ENCODE measurements at places on chromosomes 12 and 14. TPM values are rescaled to one million over a fixed set of nuclear protein-coding genes. Genes with fewer than 3 reads are reported as not detected.
A peak's percentile ranks its signal among the peaks of the same experiment; 100 is the strongest.

The ACOT4 gene
- total RNA-seq: 4.5 TPM

DNA sequence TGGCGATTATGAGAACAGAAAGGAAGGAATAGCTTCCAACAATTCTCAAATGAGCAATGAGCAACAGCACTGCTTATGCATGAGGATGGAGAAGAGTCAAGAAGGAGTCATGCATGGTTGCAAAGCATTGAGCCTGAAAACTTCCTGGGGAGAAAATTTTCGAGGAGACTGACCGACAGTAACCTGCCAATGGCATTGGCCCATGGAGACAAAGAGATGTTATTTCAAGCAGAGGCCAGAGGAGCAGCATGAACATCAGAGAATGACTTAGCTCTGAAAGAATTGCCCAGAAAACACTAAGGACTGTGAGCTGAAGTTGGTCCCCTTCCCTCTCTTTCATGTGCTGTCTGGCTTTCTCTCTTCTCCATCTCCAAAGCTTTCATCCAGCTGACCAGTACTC is 343.4 kb downstream of the ADAMTS20 start:
- DNase-seq: no peak

DNA sequence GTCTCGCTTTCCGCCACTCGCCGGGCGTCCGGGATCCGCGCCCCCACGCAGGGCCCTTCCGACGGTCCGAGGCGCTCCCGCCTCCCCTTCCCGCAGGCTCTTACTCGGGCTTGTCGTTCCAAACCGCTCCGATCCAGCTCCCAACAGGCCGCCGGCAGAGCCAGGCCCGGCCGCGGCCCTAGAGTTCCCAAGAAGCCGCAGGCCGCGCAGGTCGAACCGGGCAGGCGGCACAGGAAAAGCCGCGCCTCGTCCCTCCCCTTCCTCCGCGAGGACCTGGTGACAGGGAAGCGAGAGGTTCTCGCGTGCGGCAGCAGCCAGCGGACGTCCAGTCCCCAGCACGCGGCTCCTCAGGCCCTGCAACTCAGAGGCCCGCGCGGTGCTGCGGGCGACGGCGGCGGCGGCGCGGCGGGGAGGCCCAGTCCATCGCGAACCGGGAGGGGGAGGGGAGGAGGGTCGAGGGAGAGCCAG is 272 bp downstream of the HECTD1 start:
- no peak for DNase-seq

The CDH24 gene
- total RNA-seq: 7.8 TPM

The AQP6 gene
- 0.35 TPM for total RNA-seq

- DNase-seq: no peak
These were observed 155.0 kb upstream of the RTL1 start for GRCh38 chr14:101058571-101058970.

DNA sequence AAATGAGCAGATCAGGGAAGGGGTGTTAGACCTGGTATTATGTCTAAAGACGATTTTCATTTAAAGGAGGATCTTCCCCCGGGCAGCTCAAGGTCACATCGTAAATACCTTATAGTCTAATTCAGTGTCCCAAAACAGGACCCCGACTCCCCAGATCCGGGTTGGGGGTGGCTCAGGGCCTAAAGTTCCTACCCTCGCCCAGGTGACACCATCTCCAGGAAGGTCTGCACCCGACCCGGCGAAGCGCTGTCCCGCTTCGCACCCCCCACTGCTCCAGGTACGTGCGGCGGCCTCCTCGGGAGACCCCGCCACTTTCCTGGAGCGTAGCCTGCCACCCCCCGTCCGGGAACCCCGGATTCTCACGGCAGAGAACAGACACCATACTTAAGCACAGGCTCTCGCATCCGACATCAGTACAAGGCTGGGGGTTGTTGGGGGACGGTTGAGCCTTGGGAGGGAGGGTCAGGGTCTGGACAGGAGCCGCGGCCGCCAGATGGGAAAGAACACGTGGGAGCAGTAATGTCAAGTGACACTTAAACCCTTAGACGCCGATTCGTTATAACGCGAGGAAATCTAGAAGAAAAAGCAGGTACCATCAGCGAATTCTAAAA is 556 bp downstream of the TIMM9 start:
- peak; percentile 81 for DNase-seq

DNA sequence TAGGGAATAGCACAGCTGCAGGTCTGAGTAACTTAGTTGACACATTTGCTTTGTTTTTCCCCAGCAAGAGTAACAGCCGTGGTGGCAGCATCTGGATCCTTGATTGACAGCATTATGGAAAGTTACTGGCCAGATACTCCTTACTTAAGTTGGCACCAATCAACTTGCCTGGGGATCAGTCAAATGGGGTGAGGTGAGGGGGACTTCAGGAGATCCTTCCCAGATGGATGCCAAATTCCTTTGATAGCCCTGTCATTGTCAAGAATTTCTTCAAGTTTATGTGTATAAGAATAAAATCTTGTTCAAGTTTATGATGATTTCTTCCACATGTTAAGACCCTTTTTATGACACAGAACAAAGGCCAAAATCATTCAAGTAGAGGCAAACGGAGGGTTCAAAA is 618.4 kb downstream of the SLC6A15 start:
- DNase-seq: no peak

DNA sequence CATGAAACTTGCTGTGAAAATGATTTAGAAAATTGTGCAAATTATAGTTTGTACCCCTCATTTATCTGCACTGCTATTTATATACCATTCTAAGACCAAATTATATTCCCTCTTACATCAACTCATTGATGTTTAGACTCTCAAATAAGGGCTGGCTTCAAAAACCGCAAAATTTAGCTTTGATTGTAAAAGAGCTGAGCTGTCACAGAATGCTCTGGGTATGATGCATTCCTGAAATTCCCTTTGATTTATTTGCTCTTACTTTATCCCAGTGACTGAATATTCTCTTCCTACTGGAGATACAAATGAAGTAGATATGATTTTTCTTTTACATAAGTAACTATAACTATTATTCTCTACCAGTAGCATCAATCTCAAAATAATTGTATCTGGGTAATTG is 78.0 kb upstream of the TMTC2 start:
- DNase-seq: no peak

DNA sequence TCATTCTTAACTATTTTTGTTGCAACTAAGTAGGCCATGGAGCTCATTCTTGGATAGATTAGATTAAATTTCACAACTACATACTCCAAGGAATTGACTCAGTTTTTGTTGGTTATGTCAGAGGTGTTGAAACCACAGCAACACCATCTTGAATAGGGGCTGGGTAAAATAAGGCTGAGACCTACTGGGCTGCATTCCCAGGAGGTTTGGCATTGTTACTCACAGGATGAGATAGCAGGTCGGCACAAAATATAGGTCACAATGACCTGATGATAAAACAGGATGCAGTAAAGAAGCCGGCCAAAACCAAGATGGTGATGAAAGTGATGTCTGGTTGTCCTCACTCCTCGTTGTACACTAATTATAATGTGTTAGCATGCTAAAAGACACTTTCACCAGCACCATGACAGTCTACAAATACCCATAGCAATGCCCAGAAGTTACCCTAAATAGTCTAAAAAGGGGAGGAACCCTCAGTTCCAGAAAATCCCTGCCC is 20.9 kb downstream of the DMAC2L start:
- DNase-seq: no peak

The HOXC11 gene
- total RNA-seq: not detected

- DNase-seq: no peak
These were observed 11.2 kb upstream of the MRPL42 start for GRCh38 chr12:93456077-93456476.

The POTEM gene
- not detected for total RNA-seq

DNA sequence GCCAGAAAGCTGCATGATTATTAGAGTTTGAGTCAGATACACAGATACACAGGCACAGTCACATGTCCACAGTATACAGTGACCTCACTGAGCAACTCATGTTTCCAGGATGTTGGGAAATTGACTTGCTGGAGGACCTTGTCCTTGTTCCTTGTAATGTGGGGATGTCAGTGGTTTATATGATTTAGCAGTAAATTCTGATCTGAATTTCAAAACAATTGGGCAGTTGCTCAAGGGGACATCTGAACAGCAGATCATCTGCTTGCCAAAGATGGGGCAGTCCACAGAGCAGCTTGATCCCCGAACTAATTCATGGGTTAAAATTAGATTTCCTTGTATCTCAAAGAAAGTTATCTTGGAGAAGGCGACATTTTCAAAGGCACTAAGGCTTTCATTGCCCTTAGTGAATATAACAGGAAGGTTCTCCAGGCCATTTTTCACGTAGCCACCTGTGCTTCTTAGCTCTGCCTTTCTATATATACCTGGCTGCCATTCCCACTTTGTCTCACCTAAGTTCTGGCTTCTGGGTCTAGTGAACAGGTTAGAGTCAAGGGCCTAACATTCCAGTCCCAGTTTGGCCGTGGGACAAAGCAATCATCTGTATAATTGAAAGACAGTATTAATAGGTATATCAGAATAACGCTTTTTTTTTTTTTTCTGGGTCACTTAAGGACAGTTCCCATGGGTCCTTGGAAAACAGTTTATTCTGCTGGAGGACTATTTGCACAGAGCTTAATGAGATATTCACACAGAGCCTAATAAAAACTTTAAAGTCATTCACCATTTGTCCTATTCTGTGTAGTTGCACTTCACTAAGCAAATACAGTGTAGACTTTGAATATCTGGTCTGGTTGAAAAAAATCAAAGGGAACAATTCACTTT is 64.9 kb upstream of the STRN3 start:
- DNase-seq: no peak

The VRTN gene
- not detected for total RNA-seq

DNA sequence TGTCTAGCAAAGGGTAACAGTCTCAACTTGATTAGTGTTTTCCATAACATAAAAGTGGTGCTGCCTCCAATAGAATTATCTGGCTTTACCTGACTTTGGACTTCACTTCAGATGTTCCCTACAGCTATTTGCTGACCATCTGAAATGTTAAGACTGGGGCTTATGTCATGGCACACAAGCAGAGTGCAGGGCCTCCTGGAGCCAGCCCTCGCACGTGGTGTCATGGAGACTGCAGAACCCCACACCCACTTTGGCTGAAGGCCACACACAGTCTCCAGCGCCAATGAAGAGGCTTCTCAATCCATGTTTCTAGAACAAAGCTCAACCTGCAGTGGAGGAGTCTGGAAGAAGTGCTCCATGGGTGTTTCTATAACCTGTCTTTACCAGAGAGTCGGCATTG is 169.6 kb upstream of the FRMD6 start:
- DNase-seq: no peak

DNA sequence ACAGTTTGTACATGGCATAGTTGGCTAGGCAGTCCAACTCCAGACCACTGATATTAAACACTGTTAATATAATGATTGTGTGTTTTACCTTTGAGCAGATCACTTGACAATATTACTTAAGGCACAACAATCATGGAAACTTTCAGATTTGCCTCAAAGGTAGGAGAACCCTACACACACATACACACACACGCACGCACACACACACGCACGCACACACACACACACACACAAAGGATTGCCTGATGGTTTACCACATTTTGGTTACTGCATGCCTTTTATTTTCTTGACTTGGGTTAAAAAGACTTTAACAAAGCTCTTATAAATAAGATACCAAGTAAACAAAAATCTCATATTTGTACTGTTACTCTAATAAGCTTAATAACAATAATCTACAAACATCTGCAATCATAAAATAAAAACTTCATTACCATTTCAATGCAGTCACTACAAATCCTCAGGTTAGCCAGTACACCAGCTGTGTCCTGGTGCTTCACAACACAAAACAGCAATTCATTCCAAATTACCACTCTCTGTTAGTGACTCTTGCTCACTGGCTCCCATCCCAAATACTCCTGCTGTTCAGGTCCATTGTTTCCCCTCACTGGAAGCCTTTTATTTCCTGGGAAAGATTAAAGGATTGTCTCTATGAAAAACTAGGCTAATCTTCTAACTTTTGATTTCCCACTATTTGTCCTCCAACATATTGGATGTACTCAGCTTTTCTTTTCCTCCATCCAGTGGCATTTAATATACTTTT is 175.2 kb upstream of the ATP2B1 start:
- no peak for DNase-seq

- no peak for DNase-seq
These were observed 1094.0 kb downstream of the TMEM121 start for GRCh38 chr14:106620368-106620767.

The BTG1 gene
- 163 TPM for total RNA-seq

The RAPGEF3 gene
- total RNA-seq: 69.6 TPM

GRCh38 chr12:25787701-25788100 is 170.8 kb upstream of the RASSF8 start:
- no peak for DNase-seq

The IL31 gene
- total RNA-seq: not detected

DNA sequence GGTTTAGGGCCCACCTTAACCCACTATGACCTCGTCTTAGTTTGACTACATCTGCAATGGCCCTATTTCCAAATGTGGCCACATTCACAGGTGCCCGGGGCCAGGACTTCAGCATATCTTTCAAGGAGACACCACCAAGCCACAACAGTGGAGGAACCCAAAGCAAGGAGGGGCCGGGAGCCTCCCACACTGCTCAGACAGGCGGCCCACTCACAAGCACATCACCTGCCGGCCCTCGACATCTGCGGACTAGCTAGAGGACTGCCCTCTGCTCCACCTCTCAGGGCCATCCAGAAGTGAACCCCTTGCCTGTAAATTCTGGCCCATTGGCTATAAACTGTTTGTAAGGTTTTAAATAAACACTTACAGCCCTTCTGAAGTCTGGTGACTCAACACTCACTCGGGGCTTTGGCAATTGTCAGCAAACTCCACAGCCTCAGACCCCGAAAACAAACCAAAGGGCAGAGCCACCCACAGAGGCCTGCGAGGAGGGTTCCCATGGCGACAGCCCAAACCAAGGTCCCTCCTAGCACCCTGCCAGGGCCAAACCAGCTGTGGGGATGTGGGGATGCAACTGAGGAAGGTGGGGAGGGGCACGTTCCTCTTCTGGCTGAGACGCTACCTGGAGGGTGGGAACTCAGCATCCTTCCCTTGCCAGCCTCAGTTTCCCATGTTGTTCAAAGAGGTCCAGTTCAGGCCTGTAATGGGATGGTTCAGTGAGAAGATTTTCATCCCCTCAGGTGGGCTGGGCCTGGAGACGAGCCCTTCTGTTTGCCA is 95.8 kb downstream of the DICER1 start:
- peak; percentile 51 for DNase-seq

GRCh38 chr12:92921877-92922276 is 7.2 kb downstream of the EEA1 start:
- no peak for DNase-seq

GRCh38 chr12:23757541-23757962 is 191.9 kb downstream of the SOX5 start:
- DNase-seq: no peak

DNA sequence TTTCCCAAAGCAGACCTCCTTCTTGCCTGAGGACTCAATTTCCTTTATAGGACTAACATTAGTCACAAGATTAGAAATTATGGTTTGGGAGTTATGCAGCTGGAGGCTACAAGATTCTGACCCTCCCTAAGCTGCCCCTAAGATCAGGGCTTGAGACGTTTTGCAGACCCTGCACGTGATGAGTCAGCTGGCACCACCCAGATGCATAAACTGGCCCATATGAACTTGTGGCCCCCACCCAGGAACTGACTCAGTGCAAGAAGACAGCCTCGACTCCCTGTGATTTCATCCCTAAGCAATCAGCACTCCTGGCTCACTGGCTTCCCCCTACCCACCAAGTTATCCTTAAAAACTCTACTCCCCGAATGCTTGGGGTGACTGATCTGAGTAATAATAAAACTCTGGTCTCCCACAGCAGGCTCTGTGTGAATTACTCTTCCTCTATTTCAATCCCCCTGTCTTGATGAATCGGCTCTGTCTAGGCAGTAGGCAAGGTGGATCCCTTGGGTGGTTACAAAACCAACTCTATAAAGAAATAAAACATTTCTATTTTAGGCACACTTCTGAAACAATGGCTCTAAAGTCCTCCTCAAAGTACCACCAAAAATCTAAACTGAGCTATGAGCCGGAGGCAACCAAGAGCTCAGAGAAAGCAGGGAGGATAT is 233.4 kb downstream of the TMEM132D start:
- no peak for DNase-seq
